SJSA1 (cell line): ENCODE measurements at places on chromosomes 7 and 10.
A peak's percentile ranks its signal among the peaks of the same experiment; 100 is the strongest.

- DNase-seq, result no peak
Observed at GRCh38 chr7:107051376-107051775, 6.9 kb downstream of the PRKAR2B start.

- DNase-seq, result no peak
Observed at GRCh38 chr7:158424011-158424410, 163.6 kb downstream of the PTPRN2 start.

GRCh38 chr10:12130237-12130872, 878 bp downstream of the SEC61A2 start:
- DNase-seq, result peak; percentile 62

DNA sequence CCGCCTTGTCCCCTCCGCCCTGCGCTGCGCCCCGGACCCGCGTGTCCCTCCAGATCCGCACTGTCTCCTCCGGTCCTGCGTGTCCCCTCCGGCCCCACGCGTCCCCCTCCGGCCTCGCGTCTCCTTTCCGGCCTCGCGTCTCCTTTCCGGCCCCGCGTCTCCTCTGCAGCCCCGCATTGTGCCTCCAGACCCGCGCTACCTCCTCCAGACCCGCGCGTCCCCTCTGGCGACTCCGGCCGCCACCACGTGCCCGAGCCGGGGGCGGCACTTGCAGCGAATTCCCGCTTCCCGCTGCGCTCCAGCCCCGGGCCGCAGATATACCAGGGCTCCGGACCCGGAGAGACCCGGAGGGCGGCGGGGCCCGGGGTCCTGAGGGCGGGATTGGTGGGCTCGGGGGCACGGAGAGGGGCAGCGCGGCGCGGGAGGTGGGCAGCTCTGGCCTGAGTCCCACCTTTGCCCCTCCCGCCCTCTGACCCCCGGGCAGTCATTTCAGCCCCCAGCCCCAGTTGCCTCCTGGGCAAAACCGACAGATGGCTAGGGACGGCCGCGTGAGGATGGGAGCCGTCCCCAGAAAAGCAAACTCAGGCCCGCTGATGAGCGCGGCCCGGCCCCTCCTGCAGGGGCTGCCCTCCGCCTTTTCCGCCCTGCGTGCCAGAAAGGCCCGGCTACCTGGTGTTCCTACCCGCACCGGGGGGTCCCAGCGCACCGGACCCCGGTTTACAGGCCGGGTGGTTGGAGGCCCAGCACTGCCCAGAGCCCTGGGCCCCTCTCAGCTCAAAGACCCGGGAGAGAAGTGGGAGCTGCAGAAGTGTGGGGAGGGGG, 56.5 kb downstream of the RBM17 start:
- no peak for DNase-seq

- peak; percentile 55 for DNase-seq
Observed at GRCh38 chr7:45920502-45921380, at the start of gene IGFBP3. IGFBP3 (minus strand) TSS chr7:45921272; CDS start chr7:45921140, 132 bp downstream.

GRCh38 chr10:110840225-110840922, 31.4 kb upstream of the PDCD4 start:
- DNase-seq, result no peak

DNA sequence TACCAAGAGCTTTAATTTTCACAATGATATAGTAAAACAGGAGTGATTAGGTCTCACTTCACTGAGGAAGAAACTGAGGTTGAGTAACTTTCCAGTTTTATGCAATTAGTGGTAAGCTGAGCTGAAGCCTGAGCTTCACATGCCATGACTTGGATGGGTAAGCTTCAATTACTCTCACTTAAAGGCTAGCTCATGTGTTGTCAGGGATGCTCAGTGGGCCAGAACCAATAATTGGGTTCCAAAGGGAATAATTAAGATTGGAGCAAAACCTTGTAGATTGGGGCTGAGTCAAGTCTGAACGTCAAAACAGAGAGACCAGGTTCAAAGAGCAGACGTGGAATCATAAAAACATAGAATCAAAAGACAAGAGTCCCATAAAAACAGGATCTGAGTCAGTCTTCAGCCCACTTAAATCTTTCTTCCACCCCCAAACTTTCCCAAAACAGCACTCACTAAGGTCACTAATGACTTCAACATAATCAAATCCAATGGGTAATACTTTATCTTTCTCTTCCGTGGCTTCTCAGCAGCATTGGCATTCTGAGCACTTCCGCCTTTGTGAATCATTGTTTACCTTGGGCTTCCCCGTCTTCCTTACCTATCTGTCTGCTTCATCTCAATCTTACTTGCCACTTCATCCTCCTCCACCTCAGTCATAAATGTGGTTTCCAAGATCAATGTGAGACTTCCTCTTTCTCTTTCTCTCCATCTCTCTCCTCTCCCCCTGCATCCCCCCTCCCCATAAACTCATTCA, 23.0 kb upstream of the EGFR start:
- peak; percentile 54 for DNase-seq

GRCh38 chr7:107913851-107914250, 22.9 kb downstream of the DLD start:
- no peak for DNase-seq

- no peak for DNase-seq
Observed at GRCh38 chr7:33356336-33356735, 227.0 kb downstream of the BBS9 start.
